ENCODE measurements at places on chromosomes 12 and 14.

GRCh38 chr12:52417740-52418139, 11.6 kb upstream of the KRT82 start:
- DNase-seq = no peak

GRCh38 chr12:6646276-6647082, 753 bp downstream of the ACRBP start:
- no peak for DNase-seq

DNA sequence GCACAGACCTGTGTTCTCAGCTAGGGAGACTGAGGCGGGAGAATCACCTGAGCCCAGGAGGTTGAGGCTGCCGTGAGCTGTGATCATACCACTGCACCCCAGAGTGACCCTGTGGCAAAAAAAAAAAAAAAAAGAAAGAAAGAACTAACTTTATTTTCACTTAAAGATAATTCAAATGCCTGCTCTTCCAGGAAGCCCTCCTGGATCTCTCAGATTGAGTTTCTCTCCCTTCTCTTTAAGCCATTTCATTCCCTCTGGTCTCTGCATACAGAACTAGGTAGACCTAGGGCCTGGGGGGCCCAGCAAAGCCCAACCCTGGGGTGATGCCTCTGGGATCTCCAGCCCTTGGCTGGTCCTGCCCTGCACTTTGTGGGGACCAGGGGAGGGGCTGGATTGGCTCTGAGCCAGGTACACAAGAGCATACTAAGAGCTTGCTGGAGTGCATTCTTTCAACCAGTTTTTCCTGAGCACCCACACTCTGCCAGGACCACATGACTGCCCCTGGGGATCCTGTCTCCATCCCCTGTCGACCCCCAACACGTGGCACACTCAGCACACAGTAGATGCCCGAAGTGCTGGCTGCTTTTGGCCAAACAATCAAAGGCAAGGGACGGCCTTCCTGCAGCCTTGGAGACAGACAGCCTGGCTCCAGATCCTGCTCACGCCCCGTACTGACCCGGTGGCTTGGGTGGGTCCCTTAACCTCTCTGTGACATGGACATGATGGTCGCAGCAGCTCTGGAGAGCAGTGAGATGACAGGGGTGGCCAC, 52.7 kb downstream of the CYP46A1 start:
- DNase-seq = no peak

- no peak for DNase-seq
Observed at GRCh38 chr14:54680651-54681050, 113.7 kb downstream of the SAMD4A start.

GRCh38 chr14:51724650-51725049, 72.9 kb downstream of the FRMD6 start:
- no peak for DNase-seq

DNA sequence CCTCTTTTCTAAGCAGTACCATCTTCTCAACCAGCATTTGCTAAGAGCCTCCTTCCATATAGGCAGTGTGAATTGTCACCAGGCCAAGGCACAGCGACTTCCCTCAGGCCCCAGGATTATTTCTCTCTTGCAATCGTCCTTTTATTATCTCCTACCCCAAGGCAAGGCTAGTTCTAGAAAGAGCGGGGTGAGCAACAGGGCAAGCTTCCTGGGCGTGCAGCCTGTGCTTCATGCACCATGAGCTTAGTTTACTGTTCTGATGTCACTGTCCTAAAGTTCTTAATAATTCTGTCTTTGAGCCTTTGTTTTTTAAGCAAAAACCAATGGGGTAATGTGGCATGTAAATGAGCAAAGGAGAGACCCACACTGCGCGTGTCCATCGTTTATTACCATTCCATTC, 27.9 kb downstream of the DUSP6 start:
- DNase-seq = no peak
